ENCODE measurements at places on chromosomes 7 and 10. TPM values are rescaled to one million over a fixed set of nuclear protein-coding genes. Genes with fewer than 3 reads are reported as not detected.

- H3K4me1 ChIP-seq: no peaks in the 10 kb centered on the region
- H3K27ac ChIP-seq: no peak overlapping the region
- H3K4me3 ChIP-seq: no peak overlapping the region
- DNase-seq: no peak
Observed at GRCh38 chr7:75957021-75957736, 37.2 kb downstream of the TMEM120A start.

DNA sequence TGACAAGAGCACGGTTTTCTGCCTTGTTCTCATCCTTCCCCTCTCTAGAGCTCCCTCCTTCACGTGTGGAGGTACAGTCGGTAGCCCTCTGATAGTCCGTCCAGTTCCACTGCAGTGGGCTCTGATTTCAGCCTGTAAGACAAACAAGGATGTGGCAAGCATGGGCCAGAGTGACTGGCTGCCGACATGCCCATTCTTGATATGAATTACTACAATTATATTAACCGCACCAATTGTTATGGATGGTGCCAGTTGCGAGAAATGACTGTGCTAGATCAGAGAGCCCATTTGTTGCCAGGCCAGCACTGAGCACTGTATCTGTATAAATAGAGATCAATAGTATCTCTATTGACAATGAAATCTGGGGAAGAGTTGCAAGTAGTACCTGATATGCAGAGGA, 146.6 kb downstream of the CHN2 start:
- H3K4me1 ChIP-seq: peaks cover 13% of the 10 kb centered on the region
- H3K36me3 ChIP-seq: no peaks in the 10 kb centered on the region
- DNase-seq: no peak
- H3K27me3 ChIP-seq: peaks cover 8% of the 10 kb centered on the region

GRCh38 chr7:107694386-107694785, 33.8 kb downstream of the SLC26A4 start:
- H3K27ac ChIP-seq: no peak overlapping the region
- peaks cover 4% of the 10 kb centered on the region for H3K36me3 ChIP-seq
- peaks cover 3% of the 10 kb centered on the region for H3K4me1 ChIP-seq
- no peaks in the 10 kb centered on the region for H3K27me3 ChIP-seq

Gene DGKB
- total RNA-seq: not detected

DNA sequence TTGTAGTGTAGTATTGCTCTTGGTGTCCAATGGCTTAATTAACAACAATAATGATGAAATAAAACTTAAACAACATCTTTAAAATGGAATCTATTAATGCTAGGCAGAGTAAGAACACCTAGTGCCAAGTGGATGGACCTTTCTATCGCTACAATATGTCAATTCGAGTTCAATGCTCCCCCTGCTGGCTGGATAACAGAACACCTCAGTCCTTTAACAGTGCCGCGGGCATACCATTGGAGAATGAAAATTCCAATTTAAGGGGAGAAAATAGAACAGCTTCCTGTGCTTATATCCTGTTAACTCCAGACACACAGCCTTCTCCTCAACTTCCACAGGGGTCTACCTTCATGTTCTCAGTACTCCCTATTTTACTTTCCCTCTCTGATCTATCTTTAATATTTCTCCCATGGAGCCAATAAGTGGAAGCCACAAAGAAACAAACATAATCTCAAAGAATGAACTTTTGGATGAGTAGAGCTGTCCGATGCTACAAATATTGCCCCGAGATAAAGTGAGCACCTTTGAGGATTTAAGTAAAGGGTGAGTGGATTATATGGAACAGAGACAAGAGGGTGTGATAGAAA, 41.4 kb downstream of the COL1A2 start:
- no peak for DNase-seq
- peaks cover 21% of the 10 kb centered on the region for H3K27me3 ChIP-seq
- H3K4me3 ChIP-seq: no peak overlapping the region
- peaks cover 3% of the 10 kb centered on the region for H3K4me1 ChIP-seq

DNA sequence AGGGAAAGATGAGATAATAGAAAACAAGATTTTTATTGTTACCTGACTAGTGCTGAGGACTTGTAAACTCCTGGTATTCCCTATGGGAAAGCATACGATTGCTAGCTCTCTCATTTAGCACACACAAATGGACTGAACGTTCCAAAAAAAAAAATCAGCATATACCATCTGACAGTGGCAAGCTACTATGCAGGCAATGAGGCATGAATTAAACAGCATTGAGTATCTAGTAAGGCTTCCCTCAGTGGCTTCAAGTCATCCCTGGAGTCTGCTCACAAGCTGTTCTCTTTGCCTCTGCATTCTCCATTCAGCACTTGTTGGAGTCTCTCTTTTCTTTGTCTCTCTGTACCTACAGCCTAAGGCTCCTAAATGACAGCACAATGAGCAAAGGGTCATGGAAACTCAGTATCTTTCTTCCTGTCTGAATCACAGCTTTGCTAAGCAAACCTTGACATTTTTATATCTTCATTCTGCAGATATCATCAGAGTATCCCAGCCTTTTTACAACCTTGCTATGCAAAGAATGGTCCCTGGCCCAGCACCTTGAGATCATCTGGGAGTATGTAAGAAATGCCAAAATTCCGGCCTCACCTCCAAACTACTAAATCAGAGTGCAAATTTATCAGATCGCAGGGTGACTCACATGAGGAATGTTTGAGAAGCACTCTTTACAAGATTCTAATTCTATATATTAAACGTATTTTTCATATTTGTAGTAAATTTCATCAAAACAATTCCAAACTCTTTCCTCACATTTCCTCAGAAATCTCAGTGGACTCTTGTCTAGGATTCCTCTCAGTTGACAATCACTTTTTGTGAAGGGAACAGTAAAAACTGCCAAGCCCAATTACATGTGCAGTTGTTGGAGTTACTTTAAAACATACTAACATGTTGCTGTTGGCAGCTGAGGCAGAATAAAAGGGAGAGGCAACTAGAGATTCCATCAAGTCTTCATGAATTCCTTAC, 10.8 kb upstream of the LIPA start:
- no peak overlapping the region for H3K4me3 ChIP-seq
- peaks cover 10% of the 10 kb centered on the region for H3K4me1 ChIP-seq
- H3K27me3 ChIP-seq: peaks cover 24% of the 10 kb centered on the region
- DNase-seq: no peak
- H3K36me3 ChIP-seq: no peaks in the 10 kb centered on the region
- no peak overlapping the region for H3K27ac ChIP-seq

Gene PTPRE
- 16.8 TPM for total RNA-seq

Gene METTL27
- 0.90 TPM for total RNA-seq

DNA sequence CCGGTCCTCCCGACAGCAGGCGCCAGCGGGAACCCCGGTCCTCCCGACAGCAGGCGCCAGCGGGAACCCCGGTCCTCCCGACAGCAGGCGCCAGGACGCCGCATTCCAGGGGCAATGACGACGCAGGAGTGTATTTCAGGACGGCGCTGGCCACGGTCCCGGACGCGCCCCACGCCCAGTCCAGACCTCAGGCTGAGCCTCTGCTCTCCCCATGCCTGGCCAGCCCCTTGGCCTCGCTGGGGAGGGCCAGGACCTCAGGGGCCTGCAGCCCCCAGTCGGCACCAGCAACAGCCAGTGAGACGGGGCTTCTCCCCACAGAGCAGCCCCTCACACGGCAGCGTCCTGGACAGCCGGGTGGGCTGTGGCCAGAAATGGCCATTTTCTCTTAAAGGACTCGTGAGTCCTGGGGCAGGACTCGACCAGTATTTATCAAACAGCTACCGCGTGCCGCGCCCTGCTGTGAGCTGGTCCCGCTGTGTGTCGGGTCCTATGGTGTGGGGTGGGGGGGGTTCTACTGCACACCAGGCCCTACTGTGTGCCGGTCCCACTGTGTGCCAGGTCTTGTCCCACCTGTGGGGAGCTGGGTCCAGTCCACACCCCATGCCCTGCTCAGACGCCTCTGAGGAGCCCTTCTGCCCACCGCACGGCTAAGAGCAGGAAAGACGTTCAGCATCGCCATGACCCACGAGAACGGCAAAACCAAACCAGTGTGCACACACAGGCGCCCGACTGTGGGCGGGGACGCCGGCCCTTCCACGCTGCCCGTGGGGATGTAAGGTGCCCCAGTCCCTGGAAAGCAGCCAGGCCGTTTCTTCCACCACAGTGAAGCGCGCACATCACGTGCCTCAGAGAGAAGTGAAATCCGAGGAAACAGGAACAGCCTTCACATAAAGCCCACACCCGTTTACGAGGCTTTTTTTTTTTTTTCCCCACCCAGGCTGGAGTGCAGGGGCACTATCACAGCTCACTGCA, 33.3 kb downstream of the GET4 start:
- no peak overlapping the region for H3K27ac ChIP-seq
- H3K4me1 ChIP-seq: peaks cover 5% of the 10 kb centered on the region
- no peak for DNase-seq
- H3K36me3 ChIP-seq: peaks cover 3% of the 10 kb centered on the region

Gene SFRP4
- total RNA-seq: not detected

GRCh38 chr10:68586606-68587305, 26.6 kb downstream of the TET1 start:
- no peak for DNase-seq
- no peaks in the 10 kb centered on the region for H3K36me3 ChIP-seq
- H3K4me3 ChIP-seq: no peak overlapping the region
- peaks cover 4% of the 10 kb centered on the region for H3K4me1 ChIP-seq

DNA sequence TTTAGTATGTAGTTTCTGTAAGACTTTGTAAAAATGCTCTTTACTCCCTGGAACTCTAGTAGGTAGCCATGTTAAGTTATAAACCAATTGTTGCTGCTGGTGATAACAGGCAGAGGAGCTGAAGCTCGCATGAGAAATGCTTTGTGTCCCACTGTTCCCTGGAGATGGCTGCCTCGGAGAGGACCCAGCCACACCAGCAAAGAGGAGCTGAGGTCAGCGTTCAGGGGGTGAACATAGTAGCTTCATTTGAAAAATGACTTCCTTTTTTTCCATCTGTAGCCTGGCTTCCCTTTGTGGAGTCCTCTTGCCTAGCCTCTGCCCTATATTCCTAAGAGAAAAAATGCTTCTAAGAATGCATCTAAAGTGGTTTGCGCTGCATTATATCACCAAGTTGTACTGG, 20.3 kb downstream of the CELF2 start:
- DNase-seq: no peak
- H3K27ac ChIP-seq: no peak overlapping the region
- H3K4me3 ChIP-seq: no peak overlapping the region
- peaks cover 4% of the 10 kb centered on the region for H3K4me1 ChIP-seq

- no peak overlapping the region for H3K4me3 ChIP-seq
- H3K36me3 ChIP-seq: peaks cover 10% of the 10 kb centered on the region
- no peak overlapping the region for H3K27ac ChIP-seq
Observed at GRCh38 chr7:2386964-2387669, 16.3 kb upstream of the CHST12 start.

GRCh38 chr7:99459087-99459486, 6.9 kb downstream of the ATP5MF start:
- no peaks in the 10 kb centered on the region for H3K27me3 ChIP-seq
- H3K36me3 ChIP-seq: peaks cover 67% of the 10 kb centered on the region
- no peak overlapping the region for H3K27ac ChIP-seq
- no peak for DNase-seq

DNA sequence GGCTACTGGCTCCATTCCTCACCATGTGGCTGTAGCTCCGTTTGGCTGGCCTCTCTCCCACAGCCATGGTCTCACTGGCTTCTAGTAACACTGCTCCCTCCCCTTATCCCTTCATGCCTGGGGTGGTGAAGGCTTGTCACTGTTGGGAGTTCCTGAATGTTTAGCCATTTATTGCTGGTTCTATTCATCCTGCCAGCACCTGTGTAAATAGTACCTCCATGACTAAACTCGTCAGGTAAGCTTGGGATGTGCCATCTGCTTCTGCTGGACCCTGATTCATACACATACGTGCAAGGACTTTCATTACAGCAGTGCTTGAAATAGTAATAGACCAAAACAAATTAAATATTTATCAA, 61.6 kb downstream of the CCDC71L start:
- peaks cover 6% of the 10 kb centered on the region for H3K27me3 ChIP-seq
- H3K4me1 ChIP-seq: peaks cover 10% of the 10 kb centered on the region
- no peak overlapping the region for H3K27ac ChIP-seq
- no peak overlapping the region for H3K4me3 ChIP-seq
- no peaks in the 10 kb centered on the region for H3K36me3 ChIP-seq
- DNase-seq: no peak

- no peaks in the 10 kb centered on the region for H3K36me3 ChIP-seq
- H3K27me3 ChIP-seq: no peaks in the 10 kb centered on the region
- H3K4me3 ChIP-seq: no peak overlapping the region
Observed at GRCh38 chr7:154419344-154419743, 367.1 kb downstream of the DPP6 start.

DNA sequence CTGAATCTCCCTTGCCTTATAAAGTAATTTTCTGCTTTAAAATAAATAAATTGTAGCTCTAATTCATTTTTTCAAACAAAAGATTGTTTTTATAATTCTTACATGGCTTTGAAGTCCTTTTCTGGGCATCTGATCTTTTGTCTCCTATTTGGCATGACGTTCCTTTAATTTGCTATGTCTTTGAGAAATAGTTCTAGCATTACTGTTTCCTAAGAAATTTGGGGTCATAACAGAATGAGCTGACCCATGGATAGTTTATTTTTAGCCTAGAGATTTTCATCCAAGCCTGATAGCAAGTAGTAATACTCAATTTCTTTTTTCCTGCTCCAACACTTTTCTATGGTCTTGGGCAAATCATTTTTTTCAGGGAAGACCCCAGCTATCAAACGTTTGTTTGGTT, 31.4 kb downstream of the CCDC71L start:
- H3K4me1 ChIP-seq: peaks cover 10% of the 10 kb centered on the region
- no peak overlapping the region for H3K4me3 ChIP-seq
- no peak overlapping the region for H3K27ac ChIP-seq
- peaks cover 2% of the 10 kb centered on the region for H3K27me3 ChIP-seq
- no peaks in the 10 kb centered on the region for H3K36me3 ChIP-seq

- H3K4me1 ChIP-seq: no peaks in the 10 kb centered on the region
- DNase-seq: no peak
- H3K27me3 ChIP-seq: no peaks in the 10 kb centered on the region
- H3K4me3 ChIP-seq: no peak overlapping the region
Observed at GRCh38 chr10:125000366-125001312, 58.7 kb downstream of the ZRANB1 start.

- DNase-seq: no peak
- peaks cover 9% of the 10 kb centered on the region for H3K27me3 ChIP-seq
- H3K4me3 ChIP-seq: no peak overlapping the region
- H3K4me1 ChIP-seq: peaks cover 7% of the 10 kb centered on the region
Observed at GRCh38 chr7:30975256-30975899, 11.6 kb downstream of the GHRHR start.

Gene GRID1
- not detected for total RNA-seq

- DNase-seq: no peak
- H3K27ac ChIP-seq: no peak overlapping the region
- H3K36me3 ChIP-seq: no peaks in the 10 kb centered on the region
- no peaks in the 10 kb centered on the region for H3K4me1 ChIP-seq
Observed at GRCh38 chr10:34771106-34771505, 44.0 kb downstream of the PARD3 start.

DNA sequence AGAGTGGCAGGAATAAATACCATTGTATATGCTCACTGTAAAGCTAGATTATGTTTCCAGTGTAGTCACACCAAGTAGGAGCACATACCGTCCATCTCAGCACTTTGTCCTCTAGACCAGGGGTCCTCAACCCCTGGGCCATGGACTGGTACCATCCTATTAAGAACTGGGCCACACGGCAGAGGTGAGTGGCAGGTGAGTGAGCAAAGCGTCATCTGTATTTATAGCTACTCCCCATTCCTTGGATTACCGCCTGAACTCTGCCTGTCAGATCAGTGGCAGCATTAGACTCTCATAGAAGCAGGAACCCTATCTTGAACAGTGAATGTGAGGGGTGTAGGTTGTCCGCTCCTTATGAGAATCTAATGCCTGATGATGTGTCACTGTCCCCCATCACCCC, 735.3 kb downstream of the MAGI2 start:
- DNase-seq: no peak
- H3K4me1 ChIP-seq: no peaks in the 10 kb centered on the region
- H3K36me3 ChIP-seq: no peaks in the 10 kb centered on the region
- no peak overlapping the region for H3K27ac ChIP-seq

Data from activated T-helper 2 cell treated with anti-CD3 and anti-CD28 coated beads, Interferon-gamma antibody, Interleukin-2, Interleukin-4, amounts not matched to agents 10 μg/mL and 5 μg/mL and 100 μg/mL, durations not matched to agents 14 hours and 24 hours and 36 hours (primary cell).